ENCODE measurements at places on chromosomes 16 and 17.

GRCh38 chr16:74046524-74046923 is 250.1 kb upstream of the PSMD7 start:
- DNase-seq: no peak

DNA sequence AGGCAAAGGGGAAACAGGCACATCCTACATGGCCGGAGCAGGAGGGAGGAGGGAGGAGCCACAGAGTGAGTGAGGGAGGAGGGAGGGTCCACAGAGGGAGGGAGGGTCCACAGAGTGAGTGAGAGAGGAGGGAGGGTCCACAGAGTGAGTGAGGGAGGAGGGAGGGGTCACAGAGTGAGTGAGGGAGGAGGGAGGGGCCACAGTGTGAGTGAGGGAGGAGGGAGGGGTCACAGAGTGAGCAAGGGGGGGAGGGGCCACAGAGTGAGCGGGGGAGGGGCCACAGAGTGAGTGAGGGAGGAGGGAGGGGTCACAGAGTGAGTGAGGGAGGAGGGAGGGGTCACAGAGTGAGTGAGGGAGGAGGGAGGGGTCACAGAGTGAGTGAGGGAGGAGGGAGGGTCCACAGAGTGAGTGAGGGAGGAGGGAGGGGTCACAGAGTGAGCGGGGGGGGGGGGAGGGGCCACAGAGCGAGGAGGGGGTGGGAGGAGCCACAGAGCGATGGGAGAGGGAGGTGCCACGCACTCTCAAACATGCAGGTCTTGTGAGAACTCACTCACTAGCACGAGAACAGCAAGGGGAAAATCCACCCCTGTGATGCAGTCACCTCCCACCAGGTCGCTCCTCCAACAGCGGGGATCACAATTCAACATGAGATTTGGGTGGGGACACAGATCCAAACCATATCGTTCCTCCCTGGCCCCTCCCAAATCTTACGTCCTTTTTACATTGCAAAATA is 24.3 kb upstream of the CDH15 start:
- no peak for DNase-seq

- no peak for DNase-seq
Observed at GRCh38 chr16:30085820-30086219, 5.9 kb downstream of the TBX6 start.

- no peak for DNase-seq
Observed at GRCh38 chr16:86142801-86143236, 243.9 kb downstream of the IRF8 start.

GRCh38 chr16:77212741-77213541 is 13.7 kb downstream of the SYCE1L start:
- DNase-seq: peak; percentile 50

DNA sequence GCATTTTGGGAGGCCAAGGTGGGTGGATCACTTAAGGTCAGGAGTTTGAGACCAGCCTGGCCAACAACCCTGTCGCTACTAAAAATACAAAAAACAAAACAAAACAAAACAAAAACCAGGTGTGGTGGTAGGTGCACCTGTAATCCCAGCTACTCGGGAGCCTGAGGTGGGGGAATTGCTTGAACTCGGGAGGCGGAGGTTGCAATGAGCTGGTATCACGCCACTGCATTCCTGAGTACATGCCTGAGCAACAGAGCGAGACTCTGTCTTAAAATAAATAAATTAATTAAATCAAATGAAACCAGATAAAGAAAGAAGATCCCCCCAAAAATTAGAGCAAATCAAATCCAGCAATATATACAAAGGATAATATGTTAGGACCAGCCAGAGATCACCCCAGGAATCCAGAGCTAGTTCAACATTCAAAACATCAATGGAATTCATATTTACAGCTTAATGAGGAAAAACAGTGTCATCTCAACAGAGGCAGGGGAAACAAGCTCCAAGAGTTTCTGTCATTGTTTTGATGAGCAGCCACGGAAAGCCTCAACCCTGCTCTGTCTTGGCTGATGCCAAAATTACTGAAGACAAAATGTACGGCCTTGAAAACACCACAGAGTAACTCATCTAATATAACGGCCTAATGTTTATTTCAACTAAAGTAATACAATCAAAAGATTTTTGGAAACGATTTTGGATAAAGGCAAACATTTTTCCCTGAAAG is 3.7 kb downstream of the PEMT start:
- DNase-seq: no peak

DNA sequence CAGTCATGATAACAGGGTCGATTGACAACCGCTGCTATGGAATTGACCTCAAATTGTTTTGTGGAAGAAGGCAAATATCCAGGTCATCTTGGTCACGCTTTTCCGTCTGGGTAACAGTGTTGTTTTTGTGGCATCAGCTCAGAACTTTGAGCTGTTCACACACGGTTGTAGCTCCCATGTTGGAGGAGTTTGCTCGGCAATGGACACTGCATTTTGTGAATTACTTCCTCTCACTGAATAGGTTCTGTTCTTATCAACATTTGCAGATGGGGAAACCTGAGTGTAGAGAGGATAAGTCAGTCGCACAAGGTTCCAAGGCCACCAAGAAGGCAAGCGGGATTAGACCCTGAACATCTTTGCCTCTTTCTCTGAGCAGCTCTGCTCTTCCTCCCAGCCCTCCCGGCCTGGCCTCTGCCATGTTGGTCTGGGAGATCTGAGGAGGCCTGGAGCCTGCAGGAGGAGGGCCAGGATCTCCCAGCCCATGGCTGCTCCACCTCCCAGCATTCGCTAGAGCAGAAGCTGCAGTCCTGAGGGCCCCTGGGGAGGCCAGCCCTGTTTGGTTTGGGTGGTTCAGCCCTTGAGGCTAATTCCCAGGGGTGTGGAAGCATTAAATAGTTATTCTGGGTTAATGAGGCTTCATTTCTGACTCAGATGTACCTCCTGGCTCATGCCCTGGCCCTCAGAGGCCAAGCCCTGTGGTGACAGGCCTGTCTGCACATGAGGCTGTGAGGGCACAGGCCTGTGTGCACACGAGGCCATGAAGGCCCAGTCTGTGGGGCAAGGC is 154.1 kb upstream of the PLCG2 start:
- DNase-seq: no peak

- DNase-seq: no peak
Observed at GRCh38 chr16:46729326-46729995, 18.7 kb downstream of the MYLK3 start.

- no peak for DNase-seq
Observed at GRCh38 chr17:1272701-1273100, 2.5 kb downstream of the BHLHA9 start.

All from astrocyte of the spinal cord (primary cell).